ENCODE measurements at places on chromosomes 5 and 9.
A peak's percentile ranks its signal among the peaks of the same experiment; 100 is the strongest.

DNA sequence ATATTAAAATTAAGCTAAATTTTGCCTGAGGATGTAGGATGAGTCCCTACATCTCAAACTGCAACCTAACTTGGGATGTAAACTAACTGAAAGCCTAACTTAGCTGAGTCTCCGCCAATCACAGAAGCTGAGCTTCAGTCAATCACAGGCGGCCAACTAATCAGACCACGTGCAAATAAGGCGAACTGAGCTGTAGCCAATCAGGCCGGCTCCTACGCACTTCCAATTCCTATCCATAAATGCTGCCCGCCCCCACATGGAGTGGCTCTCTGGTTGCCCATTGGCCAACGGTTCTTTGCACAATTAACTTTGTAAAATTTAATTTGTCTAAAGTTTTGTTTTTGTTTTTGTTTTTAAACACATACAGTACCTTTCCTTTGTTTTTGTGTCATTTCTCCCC, 13.9 kb upstream of the GPX8 start:
- no peak for DNase-seq

DNA sequence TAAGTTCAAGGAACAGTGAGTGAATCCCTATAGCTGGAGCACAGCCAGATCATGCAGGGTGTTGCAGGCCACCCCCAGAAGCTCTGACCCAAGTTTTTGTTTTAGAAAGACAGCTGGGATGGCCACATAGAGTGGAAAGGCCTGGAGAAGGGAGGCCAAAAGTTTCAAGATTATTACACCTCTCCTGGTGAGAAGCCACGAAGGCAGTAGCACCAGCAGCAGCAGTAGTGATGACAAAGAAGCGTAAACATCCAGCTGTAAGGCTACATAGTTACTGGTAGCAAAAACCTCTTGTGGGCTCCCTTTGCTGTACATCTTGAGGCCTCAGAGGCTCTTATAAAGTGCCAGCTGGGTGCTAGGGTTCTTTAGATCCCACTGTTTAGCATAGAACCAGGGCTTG, 11.8 kb downstream of the ADAMTSL1 start:
- DNase-seq, result no peak

DNA sequence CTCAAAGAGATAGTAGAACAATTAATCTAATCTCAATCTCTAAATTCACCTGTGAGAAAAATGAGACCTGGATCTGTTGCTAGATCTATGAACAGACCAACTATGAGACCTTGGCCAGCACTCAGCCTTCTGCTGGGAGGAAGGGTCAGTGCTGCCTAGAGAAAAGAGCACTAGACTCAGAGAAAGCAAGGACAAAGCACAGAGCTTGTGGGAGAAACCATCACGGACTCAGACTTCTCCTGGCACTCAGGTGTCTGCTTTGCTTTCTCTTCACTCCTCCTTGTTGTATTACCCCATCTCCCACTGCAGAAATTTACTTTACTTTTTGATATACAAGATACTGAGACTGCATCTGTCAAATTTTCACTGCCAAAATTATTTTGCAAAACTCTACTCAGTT, 890.0 kb upstream of the NUDT12 start:
- DNase-seq, result no peak

DNA sequence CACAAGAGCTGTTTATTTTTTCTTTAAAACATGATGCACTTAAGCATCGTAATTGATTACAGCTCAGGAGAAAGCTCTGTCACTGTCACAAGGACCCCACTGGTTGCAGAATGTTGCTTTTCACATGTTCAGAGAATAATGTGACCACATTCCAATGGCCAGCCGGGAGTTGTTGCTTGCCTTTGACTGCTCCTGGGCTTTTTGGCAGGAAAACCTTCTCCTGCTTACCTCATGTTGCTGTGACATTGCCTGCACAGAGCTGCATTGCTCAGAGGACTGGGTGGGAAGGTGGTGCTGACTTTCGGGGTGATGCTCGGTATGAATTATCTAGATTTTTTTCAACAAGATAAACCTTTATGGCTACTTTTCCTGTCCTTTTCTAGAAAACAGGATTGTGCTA, 88.2 kb downstream of the PALM2AKAP2 start:
- no peak for DNase-seq

DNA sequence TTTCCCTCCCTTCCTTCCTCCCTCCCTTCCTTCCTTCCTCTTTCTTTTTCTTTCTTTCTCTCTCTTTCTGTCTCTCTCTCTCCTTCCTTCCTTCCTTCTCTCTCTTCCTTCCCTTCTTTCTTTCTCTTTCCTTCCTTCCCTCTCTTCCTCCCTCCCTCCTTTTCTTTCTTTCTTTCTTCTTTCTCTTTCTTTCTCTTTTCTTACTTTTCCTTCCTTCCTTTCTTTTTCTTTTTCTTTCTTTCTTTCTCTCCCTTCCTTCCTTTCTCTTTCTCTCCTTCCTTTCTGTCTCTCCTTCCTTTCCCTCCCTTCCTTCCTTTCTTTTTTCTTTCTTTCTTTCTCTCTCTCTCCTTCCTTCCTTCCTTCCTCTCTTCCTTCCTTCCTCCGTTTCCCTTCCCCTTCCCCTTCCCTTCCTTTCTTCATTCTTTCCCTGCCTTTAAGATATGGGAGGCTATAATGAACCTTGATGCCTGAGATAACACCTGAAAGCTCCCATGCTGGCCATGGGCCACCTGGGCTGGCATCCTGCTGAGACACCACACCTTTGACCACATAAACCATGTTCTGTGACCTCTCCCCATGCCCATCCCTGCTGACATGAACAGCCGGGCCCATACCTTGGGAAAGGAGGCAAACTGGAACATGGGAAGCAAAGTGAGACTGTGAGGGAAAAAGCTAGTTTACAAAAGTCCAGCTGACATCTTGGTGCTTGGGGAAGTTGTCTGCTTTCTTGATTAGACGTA, 197.8 kb upstream of the ZNF618 start:
- DNase-seq, result no peak

DNA sequence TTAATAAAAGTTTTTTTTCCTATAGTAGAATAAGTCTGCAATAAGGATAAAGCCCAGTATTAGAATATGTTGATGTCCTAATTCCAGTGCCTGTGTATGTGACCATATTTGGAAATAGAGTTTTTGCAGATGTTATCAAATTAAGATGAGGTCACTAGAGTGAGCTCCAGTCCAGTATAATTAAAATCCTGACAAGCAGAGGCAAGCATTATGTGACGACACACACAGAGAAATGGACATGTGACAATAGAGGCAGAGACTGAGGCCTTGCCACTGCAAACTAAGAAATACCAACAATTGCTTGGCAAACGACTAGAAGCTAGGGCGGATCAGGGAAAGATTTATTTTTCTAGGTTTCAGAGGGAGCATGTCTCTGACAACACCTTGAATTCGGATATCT, 216.4 kb upstream of the CYLC2 start:
- DNase-seq, result no peak

GRCh38 chr5:126339215-126339805, 83.9 kb upstream of the GRAMD2B start:
- peak; percentile 49 for DNase-seq

GRCh38 chr9:97510797-97511654, 9.6 kb downstream of the TMOD1 start:
- no peak for DNase-seq

GRCh38 chr9:131624636-131625507, 79.5 kb downstream of the PRRT1B start:
- no peak for DNase-seq

DNA sequence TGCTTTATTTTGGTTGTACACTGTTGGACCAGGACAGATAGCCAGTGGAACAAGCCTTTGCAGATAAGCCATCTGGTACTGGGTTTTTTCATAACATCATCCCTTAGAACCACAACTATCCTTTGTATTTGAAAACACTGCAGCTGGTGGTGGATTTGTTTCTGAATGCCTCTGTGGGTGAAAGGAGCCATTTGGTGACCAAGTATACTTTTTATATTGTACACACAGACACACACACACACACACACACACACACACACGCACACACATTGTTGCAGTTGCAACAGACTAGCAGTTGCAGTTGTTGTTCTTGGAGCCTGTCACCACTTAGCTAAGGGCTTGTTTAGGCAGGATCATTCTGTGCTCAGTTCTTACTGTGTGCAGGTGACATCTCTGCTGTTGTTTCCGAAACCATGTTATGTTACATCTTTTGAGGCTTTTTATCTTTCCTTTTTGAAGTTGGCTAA, 22.9 kb upstream of the CAVIN4 start:
- no peak for DNase-seq

DNA sequence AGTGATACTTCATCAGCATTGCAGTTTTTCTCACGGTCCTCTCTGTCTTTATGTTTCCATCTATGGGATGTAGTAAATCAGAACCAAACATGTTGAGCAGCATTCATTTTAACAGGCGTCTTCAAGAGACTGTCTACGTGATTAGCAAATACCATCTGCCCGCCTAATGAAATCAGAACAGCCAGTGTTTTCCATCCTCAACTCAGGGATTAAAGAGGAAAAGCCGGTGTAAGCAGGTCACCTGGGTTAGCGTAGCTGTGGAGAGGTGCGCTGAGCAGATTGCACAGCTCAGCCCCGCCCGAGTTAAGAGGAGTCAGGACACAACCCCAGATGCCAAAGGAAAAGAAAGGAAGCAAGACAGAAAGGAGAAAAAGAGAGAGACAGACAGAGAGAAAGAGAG, 54.3 kb upstream of the ANKRD33B start:
- DNase-seq, result no peak

DNA sequence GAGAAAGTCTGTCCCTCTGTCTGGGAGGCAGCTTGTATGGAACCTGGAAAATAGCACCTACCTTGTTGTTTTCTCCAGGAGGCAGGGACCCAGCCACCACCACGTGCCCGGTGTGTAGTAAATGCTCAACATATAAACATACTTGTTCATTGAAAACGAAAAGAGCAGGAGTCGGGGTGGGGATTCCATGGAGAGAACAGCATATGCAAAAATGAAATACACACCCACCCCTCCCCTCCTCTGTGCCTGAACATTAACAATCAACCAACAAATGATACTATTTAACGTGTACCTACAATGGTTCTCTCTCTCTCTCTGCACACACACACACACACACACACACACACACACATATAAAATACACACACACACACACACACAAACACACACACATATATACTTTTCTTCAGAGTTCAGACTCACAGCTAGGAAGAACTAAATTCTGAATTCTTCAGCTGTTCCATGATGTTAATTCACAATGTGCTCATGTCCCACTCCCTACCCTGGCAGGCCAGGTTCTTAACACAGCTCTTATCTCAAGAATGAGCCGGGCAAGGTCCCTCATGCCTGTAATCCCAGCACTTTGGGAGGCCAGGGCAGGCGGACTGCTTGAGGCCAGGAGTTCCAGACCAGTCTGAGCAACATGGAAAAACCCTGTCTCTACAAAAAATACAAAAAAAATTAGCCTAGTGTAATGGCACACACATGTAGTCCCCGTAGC, 16.3 kb upstream of the DENND1A start:
- DNase-seq, result no peak

DNA sequence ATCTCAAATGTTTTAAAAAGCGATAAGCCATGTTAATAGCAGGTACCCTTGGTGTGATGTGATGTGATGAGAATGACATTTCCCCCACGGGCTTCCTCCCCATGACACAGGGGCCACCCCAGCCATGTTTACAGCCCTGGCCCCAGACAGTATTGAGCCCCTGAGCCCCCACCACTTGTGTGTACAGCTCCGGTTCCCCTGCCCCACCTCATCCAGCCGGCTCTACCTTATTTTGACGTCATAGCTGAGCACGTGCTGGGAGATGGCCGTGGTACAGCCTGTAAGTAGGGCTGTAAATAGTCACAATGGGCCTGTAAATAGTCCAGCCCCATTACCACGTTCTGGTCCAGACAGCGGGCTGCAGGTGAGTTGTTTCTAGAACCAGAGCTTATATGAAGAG, 24.9 kb upstream of the HNRNPH1 start:
- no peak for DNase-seq

DNA sequence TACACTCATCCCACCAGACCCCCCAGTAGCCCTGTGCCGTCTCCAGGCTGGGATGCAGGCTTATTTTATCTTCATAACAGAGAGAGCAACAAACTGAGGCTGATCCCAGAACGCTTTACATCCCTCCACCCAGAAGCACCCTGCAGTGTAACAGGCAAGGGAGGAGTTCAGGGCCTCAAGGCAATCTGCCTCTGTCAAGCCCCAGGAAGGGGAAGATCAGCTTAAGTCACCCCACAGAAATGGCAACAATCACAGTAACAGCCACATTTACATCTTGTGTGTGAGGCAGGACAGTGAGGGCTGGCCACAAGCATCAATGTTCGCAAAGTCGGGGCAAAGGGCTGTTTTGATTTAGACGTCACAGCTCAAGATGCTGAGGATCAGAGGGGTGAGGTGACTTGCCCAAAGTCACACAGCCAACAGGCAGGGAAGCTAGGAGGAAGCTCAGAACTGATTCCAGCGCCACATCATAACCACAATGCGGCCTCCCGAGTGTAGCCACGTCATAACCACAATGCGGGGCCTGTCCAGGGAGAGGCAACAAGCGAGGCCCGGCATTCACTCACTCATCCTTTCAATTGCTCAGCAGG, 14.4 kb downstream of the STK10 start:
- peak; percentile 11 for DNase-seq

DNA sequence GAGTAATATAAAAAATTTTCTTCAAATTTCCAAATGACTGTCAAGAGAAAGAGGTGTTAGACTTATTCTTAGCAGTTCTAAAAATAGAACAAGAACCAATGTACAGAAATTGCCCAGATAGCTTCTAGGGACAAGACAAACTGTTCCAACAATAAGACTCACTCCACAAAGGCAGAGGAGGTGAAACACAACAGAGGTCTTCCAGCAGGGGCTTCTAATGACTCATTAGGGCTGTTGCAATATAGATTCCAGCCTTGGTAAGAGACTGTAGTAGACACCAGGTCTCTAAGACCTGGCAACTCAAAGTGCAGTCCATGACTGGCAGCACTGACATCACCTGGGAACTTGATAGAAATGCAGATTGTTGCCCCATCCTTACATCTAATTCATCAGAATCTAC, 134.6 kb upstream of the VLDLR start:
- DNase-seq, result no peak

DNA sequence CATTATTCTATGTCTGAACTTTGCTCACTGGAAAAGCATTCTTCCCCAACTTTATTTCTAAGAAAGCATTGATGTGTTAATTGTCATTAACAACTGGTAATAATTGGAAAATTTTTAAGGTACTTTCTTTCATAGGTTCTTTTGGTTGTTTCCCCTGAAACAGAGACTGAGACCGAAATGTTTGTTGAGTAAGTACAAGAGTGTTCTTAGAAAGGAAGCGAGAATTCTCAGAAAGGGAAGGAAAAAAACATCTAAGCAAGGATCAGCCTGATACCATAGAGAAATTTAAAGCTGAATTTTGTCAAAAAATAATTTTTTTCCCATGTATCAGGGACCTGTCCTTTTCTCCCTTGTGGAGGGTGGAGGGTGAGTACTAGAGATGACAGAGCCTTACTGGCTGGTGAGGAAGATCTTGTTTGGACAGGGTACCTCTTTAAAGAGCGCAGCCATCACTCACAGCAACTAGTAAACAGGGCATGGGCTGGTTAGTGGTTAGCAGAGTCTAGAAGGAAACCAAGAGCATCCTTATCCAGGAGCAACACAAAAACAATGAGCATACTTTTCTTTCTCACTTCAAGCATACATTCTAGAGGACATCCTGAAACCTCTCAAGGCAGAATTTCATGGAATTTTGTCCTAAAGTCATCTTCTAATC, 898.5 kb downstream of the DNAH5 start:
- no peak for DNase-seq

GRCh38 chr5:94888674-94889073, 270.2 kb downstream of the SLF1 start:
- DNase-seq, result no peak

GRCh38 chr5:66694036-66694435, 97.8 kb downstream of the MAST4 start:
- no peak for DNase-seq

Data from fibroblast of skin of left biceps (primary cell).